ENCODE measurements at places on chromosomes 7 and 10.

DNA sequence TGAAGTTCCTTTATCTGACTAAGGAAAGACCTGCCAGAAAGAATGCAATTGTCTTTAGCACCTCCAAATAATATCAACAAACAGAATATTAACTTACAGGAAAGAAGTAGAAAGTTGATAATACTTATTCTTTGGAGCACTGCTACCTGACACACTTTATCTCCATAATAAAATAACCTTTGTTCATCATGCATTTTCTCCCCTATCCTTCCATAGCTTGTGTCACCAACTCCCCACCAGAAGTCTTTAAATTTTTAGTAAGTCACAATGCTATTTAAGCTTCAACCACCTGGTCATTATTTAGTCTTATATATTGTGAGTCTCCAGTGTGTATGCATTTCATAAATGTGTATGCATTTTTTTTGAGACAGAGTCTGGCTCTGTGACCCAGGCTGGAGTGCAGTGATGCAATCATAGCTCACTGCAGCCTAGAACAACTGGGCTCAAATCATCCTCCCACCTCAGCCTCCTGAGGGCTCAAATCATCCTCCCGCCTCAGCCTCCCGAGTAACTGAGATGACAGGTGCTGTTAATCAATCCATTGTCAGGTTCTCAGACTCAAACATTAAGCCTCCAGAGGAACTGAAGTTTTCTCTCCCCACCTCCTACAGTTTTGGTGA lies 7.3 kb upstream of the CYP3A43 start:
- DNase-seq: no peak

GRCh38 chr7:42805601-42806000 lies 106.3 kb downstream of the C7orf25 start:
- no peak for DNase-seq

- DNase-seq: no peak
Measured at GRCh38 chr10:78366663-78367411, 333.2 kb downstream of the RPS24 start.

GRCh38 chr10:116272440-116273283 lies at the start of gene GFRA1:
Gene GFRA1 (minus strand): TSS chr10:116273206. CDS start chr10:116272029, 1,177 bp downstream.
- DNase-seq: no peak

DNA sequence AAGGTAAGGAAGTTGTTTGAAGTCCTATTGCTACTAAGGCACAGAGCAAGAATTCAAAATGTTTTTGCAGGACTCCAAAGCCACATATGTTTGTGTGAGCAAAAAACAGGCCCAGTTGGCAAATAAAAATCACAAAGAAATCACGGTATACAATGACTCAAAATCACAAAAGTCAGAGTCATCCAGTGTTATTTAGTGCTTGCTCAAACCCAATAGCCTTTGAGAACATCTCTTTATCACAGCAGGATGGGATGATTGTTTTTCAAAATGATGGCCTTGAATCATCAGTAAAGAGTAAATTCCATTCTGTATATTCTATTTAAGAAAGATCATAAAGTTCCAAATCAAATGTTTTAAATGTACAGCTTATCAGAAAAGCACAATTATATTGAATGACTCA lies 693.9 kb downstream of the REEP3 start:
- no peak for DNase-seq

Data from forelimb muscle (tissue), 1 donor.